ENCODE measurements at places on chromosomes 13 and 19. TPM values are rescaled to one million over a fixed set of nuclear protein-coding genes. Genes with fewer than 3 reads are reported as not detected.

DNA sequence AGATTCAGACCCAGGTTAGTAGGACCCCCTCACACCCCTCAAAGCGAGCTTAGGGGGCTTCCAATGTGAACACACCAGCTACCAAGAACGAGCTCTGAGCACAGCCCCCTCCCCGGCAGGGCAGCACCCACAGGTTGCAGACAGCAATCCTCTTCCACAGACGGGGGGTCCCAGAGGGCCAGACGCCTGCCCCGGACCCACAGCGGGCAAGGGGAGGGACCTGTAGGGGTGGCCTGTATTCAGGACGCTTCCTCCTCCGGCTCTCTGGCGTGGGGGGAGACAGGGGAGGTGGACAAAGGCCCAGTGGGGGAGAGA is 4.8 kb downstream of the TTYH1 start:
- DNase-seq, result no peak

MBD3L5 gene
- not detected for total RNA-seq

- DNase-seq, result no peak
Measured at GRCh38 chr19:55253842-55254624, 4.8 kb downstream of the PPP6R1 start.

- DNase-seq, result no peak
Measured at GRCh38 chr13:110856942-110857835, 57.7 kb downstream of the ANKRD10 start.

ANGPTL4 gene
- total RNA-seq, result 0.57 TPM
